ENCODE measurements at places on chromosomes 3 and 15.

- DNase-seq = peak; percentile 16
Observed at GRCh38 chr3:149086232-149086988, at the start of gene HLTF. Gene HLTF, minus strand, starts transcription at chr3:149086533. Its CDS starts 197 bp downstream, at chr3:149086336.

- DNase-seq = no peak
Observed at GRCh38 chr15:57445872-57446271, 69.6 kb downstream of the CGNL1 start.

GRCh38 chr3:190644766-190645165, 130.9 kb downstream of the IL1RAP start:
- no peak for DNase-seq

DNA sequence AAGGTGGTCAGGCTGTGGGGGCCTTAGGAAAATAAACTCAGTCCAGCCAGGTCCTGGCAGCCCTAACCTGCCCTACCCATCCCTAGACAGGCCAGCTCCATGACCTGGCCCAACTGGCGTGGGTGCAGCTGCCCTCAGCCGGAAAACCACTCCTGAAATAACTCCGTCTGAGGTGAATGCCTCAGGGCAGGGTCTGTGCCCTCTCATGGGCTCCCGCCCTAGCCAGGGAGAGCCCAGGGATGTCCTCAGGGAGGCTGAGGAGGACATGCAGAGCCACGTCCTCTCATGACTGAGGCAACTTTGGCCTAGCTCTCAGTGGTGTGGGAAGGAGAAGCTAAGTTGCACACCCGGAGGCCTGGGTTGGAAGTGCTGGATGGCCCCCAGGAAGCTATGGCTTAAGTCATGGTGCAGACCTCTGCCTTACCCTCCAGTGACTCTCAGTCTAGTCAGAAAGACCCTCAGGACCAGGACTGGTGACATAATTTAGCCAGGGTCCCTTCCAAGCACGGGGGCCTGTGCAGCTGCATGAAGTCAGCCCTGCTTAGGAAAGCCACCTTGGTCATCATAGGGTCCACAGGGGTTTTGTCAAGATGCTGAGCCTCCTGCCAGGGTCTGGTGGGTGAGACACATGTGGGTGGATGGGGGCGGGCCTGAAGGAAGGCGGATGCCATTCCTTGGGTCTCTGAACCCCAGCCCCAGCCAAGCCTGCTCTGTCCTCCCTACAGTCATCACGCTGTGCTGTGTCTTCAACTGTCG, 7.4 kb downstream of the TMIE start:
- DNase-seq = no peak

DNA sequence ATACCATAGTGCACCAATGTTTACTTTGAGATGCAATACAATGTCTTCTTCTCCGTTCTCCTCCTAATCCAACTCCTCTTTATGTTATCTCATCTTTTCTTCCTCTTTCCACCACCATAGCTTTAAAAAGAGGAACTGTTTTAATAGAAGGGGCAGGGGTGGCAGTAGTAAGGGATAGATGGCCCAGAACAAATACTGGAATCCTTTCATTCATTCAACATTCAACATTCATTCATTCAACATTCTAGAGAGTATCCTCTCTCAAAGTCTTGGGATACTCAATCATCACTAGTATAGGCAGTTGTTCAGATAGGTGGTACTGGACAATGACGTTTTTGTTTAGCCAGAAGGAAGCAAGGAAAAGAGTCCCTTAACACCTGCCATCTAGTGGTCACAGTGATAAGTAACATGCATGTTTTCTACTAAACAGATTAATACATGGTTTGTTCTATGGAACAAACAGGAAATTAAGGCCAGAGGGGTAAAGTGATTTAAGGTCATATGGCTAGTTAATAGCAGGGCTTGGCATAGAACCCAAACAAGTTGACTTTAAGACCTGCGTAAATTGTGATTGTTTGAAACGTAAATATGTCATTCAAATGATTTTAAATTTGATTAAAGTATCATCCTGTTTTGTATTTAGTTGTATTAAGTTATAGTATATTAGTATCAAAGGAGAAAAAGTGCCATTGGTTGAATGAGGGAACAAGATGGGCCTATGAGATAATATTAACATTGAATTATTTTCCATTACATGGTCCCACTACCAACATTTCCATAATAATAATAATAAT, 26.9 kb upstream of the EHHADH start:
- DNase-seq = no peak

GRCh38 chr3:189404797-189405484, 226.2 kb upstream of the TP63 start:
- DNase-seq = no peak

DNA sequence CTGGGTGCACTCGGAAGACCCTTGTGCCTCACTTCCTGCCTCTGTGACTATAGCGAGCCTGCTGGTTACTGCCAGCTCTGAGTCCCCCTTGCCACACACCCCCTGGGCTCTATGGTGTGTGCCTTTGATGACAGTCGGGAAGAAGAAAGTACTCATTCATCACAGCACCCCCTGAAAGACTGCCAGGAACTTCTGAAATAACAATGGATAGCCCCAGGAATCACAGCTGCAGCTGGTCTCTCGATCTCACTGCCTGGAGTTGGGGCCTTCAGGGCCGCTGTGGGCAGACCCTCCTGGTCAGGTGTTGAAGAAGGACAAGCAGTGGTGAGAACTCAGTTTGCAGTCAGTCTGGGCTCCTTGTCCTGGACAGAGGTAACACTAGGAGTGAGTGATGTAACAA, 9.8 kb upstream of the RPP14 start:
- no peak for DNase-seq

- no peak for DNase-seq
Observed at GRCh38 chr3:191740712-191741111, 279.7 kb downstream of the PYDC2 start.

DNA sequence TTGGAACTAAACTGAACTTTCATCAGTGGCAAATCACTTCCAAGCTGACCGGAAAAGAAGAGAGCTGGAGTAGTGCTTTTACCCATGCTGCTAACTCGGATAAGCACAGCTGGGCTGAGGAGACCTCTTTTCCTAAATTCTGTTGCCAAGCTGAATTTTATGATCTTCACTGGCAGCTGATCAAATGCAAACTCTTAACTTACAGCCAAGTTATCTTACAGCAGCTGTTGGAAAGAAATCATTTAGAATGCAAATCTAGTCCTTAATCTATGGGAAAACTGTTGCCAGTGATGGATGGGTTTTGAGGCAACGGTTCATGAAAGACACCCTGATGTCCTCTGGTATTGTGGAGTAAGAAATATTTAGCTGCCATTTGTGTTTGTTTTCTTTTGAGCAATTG, 216.5 kb downstream of the ZNF385D start:
- no peak for DNase-seq

- no peak for DNase-seq
Observed at GRCh38 chr3:185210621-185211142, 43.2 kb downstream of the EHHADH start.
